Epithelial cell of umbilical artery (primary cell): ENCODE measurements at places on chromosomes 6 and 20. TPM values are rescaled to one million over a fixed set of nuclear protein-coding genes. Genes with fewer than 3 reads are reported as not detected.

Gene PGC
- not detected in 2 replicates for total RNA-seq

Gene TCF19
- total RNA-seq: 15.6 and 24.5 TPM in 2 replicates

Gene ABHD16B
- total RNA-seq: not detected in 2 replicates

Gene TXLNB
- total RNA-seq: under 0.01 and 0.15 TPM in 2 replicates

Gene PLCB4
- total RNA-seq: 1.6 and 3.6 TPM in 2 replicates

Gene ADNP
- 25.7 and 30.2 TPM in 2 replicates for total RNA-seq
